ENCODE measurements at places on chromosomes 1 and 21.

- DNase-seq: no peak
These were observed 107.9 kb upstream of the GNG12 start for GRCh38 chr1:67941155-67941554.

DNA sequence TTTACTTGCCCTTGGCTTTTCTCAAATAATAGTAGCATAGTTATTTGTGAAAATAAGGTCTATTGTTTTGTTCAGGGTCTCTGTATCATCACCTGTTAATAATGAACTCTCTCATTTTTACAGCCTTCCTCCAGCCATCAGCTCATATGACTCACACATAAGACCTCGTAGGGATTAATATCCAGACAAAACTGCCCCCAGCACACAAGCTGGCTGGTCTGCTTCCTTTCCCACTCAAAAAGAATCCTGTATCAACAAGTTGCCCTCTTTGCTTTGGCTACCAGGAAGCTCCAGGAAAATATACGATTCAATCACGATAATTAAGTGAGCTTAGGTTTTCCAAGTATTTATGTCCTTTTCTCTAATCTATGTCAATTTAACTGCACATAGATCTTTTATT is 119.2 kb downstream of the DMRTB1 start:
- no peak for DNase-seq

- DNase-seq: no peak
These were observed 1.7 kb downstream of the PADI3 start for GRCh38 chr1:17250601-17251000.

GRCh38 chr1:217627431-217627830 is 3.5 kb downstream of the GPATCH2 start:
- DNase-seq: no peak

DNA sequence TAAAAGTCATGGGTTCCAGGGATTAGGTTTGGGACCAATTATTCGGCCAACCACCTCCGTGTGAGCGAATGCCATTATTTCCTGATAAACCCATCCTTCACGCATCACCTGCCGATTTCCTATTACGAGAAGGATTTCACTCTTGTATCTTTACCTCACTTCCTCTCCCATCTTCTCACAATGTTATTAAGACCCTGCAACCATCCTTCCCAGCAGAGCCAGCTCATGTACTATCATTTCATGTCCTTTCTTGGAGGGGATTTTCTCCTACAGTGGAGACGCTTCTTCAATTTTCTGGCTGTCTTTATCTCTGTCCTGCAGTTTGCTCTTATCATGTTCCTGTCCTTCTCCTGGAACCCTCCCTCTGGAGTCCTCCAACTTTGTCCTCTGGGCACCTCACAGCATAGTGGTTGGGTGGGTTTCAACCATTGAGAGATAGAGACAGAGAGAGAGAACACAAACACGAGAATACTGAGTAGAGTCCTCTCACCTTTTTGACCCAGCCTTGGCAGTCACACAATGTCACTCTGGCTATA is 192.2 kb downstream of the DYRK1A start:
- DNase-seq: no peak

DNA sequence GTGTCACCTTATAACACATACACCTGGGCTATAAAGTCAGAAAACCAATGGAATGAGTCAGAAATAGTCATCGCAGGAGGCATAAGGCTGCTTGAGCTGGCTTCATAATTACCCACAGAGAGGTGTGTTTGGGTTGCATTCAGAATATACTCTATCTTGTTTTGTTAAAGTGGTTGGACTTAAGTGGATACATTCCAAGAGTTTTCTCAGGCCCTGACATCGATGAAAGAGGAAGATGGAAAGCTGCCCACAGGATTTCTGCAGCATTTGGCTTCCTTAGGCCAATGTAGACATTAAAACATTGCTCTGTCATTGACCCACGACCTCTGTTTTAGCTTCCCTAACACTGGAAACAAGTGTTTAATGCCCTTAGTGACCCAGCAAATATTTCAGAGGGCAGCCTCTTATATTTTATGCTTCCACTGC is 18.6 kb upstream of the BCL10 start:
- DNase-seq: no peak

DNA sequence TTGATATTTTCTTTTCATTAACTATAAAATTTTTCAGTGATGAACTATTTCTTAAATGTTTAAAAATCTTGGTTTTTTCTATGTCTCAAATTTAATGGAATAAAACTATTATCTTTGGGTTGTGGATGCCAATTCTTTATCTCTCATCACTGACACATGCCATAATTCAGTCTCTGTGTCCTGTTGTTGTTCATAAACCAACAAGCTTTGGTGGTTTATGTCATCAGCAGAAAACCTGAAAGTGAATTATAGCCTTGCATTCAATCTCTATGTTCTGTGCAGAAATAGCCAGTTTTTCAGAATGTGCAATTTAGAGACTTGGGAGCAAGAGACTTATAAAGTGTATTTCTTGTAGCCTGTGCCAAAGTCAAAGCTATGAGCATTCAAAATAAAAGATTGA is 462.6 kb upstream of the ADGRL4 start:
- no peak for DNase-seq

GRCh38 chr1:156571919-156572662 is at the start of gene IQGAP3:
TSS of gene IQGAP3 (minus strand) at chr1:156572565. CDS start at chr1:156572529, 36 bp downstream.
- no peak for DNase-seq

- DNase-seq: no peak
These were observed 182.5 kb downstream of the AKT3 start for GRCh38 chr1:243667591-243667990.

DNA sequence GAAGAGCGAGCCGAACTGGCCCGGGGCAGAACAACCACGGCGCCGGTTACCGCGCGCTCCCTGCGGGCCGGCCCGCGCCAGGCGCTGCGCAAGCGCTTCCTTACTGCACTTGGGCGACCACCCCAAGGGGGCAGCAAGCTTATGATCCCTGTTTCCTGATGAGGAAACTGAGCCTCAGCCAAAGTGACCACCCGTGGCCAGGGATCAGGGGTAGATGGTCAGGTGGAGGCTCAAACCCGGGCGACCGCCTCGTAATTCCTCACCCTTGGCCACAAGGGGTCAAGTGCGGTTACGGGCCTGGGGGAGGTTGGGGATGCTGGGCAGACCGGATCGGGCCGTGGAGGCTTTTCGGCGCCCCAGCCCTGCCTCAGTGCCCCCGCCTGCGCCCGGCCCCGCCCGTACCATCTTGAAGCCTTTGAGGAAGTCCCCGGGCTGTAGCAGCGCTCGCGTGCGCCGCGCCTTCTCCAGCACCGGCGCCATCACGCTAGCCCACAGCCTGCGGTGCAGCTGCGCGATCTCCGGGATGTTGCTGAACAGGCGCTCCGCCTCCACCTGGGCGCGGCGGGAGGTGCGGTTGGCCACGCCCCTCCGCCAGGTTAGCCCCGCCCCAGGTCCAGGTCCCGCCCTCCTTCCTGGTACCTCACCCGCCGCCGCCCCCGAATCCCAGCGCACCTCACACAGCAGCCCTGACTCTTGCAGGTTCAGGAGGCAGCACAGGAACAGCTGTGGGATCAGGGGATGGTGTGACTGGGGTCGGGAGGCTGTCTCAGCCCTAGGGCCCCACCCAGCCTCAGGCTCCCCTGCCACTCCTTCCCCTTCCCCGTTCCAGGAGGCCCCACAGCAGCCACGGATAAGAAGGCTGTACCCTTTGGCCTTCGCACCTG is 5.4 kb upstream of the TNFRSF25 start:
- no peak for DNase-seq

Data from activated CD4-positive, alpha-beta T cell treated with anti-CD3 and anti-CD28 coated beads, Interleukin-2, amount 50 U/mL, for 24 hours (primary cell).